Ovary (tissue), 10 donors: ENCODE measurements at places on chromosomes 11 and 22.

- peaks cover 7% of the 10 kb centered on the region for H3K4me1 ChIP-seq
- DNase-seq: peak; percentile 33
- no peak overlapping the region for H3K4me3 ChIP-seq
Measured at GRCh38 chr11:79173615-79174014, 267.2 kb downstream of the TENM4 start.

GRCh38 chr11:47791774-47792430 lies 24.8 kb upstream of the FNBP4 start:
- no peak for DNase-seq
- H3K27me3 ChIP-seq: no peaks in the 10 kb centered on the region
- no peak overlapping the region for H3K4me3 ChIP-seq
- H3K27ac ChIP-seq: no peak overlapping the region
- H3K36me3 ChIP-seq: no peaks in the 10 kb centered on the region

- no peaks in the 10 kb centered on the region for H3K36me3 ChIP-seq
- no peaks in the 10 kb centered on the region for H3K4me1 ChIP-seq
- no peak for DNase-seq
- H3K27ac ChIP-seq: no peak overlapping the region
- no peaks in the 10 kb centered on the region for H3K27me3 ChIP-seq
Measured at GRCh38 chr11:133895551-133895950, 50.2 kb upstream of the SPATA19 start.

DNA sequence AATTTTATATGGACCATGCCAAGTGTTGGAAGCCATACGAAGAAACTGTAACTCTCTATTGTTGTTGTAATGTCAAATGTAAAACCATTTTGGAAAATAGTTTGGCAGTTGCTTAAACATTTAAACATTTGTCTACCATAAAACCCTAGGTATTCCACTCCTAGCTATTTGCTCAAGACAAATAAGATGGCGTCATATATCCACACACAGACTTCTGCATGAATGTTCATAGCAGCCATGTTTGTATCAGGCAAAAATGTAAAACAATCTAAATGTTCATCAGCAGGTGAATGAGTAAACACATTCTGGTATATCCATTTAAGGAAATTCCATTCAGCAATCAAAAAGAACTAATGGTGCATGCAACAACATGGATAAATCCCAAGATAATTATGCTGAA lies 27.9 kb downstream of the OR9I1 start:
- H3K27ac ChIP-seq: no peak overlapping the region
- no peaks in the 10 kb centered on the region for H3K4me1 ChIP-seq
- H3K36me3 ChIP-seq: no peaks in the 10 kb centered on the region
- H3K4me3 ChIP-seq: no peak overlapping the region
- no peaks in the 10 kb centered on the region for H3K27me3 ChIP-seq
- no peak for DNase-seq

GRCh38 chr11:110878513-110878912 lies 166.3 kb upstream of the ARHGAP20 start:
- H3K36me3 ChIP-seq: no peaks in the 10 kb centered on the region
- DNase-seq: no peak
- H3K4me1 ChIP-seq: no peaks in the 10 kb centered on the region
- no peaks in the 10 kb centered on the region for H3K27me3 ChIP-seq
- H3K4me3 ChIP-seq: no peak overlapping the region

DNA sequence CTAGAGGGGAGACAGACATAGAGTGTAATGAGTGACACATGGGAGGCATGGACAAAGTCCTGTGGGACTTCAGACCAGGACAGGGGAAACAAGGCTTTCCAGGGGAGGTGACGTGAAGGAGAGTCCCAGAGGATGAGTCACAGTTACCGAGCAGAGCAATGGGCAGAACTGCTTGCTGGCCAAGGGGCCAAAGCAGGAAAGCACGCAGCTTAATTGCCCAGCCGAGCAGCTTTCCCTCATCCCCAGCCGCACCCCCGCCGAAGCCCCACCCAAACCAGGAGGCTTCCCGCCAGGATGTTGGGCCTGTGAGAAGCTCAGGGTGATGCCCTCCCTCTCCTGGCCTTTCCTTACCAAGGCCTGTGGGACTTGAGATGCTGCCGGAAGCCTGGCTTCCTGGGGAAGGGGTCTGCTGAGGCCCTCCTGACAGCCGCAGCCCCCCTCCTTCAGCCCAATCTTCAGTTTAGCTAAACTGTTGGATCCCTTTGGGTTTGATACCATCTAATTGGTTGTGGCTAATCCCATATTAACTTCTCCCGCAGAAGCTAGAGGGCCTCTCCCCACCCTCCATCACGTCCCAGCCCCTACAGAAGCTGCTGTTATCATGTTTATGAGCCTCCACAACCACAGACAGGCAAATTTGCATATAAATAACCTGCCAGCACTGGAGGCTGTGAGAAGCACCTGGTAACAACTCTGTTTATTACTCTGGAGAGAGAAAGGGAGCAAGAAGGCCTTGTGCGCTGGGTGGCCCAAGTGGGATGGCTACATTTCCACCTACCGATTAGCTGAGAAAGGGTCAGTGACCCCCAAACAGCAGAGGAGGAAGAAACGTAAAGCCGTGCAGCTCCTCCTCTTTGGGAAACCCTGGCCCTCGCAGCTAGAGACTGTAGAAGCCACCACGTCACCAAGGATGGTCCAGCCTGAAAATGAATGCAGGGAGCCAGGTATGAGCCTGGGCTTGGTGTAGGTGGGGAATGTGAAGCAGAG lies 80.0 kb downstream of the TRIM29 start:
- no peak overlapping the region for H3K27ac ChIP-seq
- no peaks in the 10 kb centered on the region for H3K4me1 ChIP-seq
- H3K36me3 ChIP-seq: no peaks in the 10 kb centered on the region
- H3K27me3 ChIP-seq: no peaks in the 10 kb centered on the region

GRCh38 chr22:39223091-39223710 lies 21.6 kb downstream of the PDGFB start:
- no peak overlapping the region for H3K27ac ChIP-seq
- DNase-seq: no peak
- no peaks in the 10 kb centered on the region for H3K4me1 ChIP-seq
- no peaks in the 10 kb centered on the region for H3K27me3 ChIP-seq
- H3K4me3 ChIP-seq: no peak overlapping the region

GRCh38 chr11:127789927-127790326 lies 789.4 kb upstream of the KIRREL3 start:
- no peaks in the 10 kb centered on the region for H3K36me3 ChIP-seq
- no peaks in the 10 kb centered on the region for H3K4me1 ChIP-seq
- H3K27me3 ChIP-seq: no peaks in the 10 kb centered on the region
